NCI-H2107 (cell line): ENCODE measurements at places on chromosomes 2 and 18.
A peak's percentile ranks its signal among the peaks of the same experiment; 100 is the strongest.

GRCh38 chr2:128269063-128269989 lies 49.3 kb downstream of the HS6ST1 start:
- DNase-seq, result no peak

- DNase-seq, result no peak
Observed at GRCh38 chr2:65232636-65233035, 5.0 kb downstream of the ACTR2 start.

GRCh38 chr18:57845605-57846074 lies 42.5 kb upstream of the ATP8B1 start:
- DNase-seq, result no peak

DNA sequence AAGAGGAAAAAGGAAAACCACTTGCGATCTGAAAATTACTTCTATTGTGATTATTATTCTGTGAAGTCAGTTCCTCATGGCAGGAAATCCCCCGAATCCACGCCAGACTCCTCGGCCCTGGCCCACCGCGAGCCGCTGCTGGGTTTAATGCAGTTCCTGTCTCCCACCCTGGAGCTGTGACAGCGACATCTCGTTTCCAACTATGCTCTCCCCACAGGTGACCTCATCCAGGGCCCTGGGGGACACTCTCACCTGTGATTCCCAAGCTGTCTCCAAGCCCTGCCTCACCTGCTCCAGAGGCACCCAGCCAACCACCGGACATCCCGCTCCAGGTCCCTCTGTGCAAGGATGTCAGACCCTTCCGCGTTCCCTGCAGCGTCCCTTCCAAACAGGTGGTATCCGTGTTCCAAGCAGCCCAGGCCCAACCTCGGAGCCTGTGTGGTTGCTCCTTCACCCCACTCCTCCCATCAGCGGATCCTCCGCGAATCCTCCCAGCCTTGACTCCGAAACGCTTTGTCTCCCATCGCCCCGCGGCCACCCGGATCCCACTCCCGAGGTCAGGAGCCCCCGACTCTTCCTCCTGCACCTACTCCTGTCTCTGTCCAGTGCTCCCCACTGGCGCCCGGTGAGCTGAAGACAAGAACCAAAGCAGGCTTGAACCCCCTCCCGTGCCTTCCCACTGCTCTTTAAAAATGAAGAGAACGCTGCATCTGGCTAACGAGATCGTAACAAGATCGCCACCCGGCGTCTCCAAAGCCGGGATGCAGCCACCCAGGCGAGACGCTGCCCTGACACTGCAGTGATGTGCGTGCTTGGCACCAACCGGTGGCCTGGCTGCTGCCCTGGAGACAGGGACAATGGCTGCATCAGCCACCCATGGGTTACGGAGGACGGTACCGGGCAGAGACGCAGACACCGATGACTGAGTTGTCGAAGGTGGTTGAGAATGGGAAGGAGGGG lies 96.5 kb downstream of the NDUFA10 start:
- DNase-seq, result peak; percentile 70

- DNase-seq, result no peak
Observed at GRCh38 chr2:112682101-112682500, 36.4 kb downstream of the SLC20A1 start.

GRCh38 chr2:25981596-25982272 lies 563 bp downstream of the KIF3C start:
- DNase-seq, result no peak

- DNase-seq, result no peak
Observed at GRCh38 chr18:54679318-54680149, 88.5 kb downstream of the DYNAP start.

- peak; percentile 64 for DNase-seq
Observed at GRCh38 chr2:28958689-28959088, 22.4 kb upstream of the TOGARAM2 start.

DNA sequence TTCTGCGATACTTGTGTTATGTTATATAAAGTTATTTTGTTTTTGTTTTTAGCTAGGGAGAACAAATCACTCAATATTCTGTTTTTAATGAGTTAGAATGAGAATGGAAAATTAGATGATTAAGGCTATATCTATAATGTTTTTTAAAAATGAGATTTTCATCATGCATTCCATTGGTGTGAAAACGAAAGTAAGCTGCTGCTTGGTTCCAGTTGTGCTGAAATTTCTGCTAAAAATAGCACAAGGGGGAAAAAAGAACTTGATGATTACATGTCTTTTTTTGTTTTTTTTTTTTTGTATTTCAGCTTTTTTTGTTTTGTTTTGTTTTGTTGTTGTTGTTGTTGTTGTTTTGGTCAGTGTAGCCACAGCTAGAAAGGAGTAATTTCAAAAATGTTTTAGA lies 242.6 kb upstream of the KCNJ3 start:
- no peak for DNase-seq

DNA sequence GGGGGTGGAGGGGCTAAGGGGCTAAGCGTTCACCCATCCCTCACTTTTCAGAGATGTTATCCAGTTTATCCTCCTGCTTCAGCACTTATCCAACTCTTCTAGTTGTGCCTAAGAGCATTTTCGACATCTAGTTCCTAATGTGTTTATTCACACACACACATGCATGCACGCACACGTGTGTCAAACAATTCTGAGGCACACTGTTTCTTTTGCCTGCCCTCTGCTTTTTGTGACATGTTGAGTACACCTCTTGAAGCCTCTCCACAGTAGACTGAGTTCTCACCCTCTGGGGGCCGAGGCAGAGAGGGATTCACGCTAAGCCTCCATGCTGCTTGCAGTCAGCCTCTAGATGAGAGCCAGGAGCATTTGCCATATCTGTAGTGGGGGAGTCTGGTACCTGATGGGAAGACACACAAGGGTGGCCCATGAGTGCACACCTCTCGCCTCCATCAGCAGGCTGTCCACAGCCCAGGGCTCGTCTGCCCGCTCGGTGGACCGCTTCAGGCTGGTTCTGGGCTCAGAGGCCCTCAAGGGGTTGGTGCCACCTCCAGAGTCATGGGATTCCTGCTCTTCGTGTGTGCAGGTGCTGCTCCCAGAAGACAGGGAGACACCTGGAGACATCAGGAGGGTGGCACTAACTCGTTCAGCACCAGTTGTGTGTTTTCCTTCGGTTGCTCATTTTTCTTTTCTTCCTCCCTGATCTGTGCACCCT lies 11.9 kb downstream of the TWIST2 start:
- DNase-seq, result no peak

- no peak for DNase-seq
Observed at GRCh38 chr2:172909454-172909853, 166.2 kb upstream of the MAP3K20 start.

GRCh38 chr18:57950542-57950941 lies 93.5 kb upstream of the NEDD4L start:
- DNase-seq, result no peak

DNA sequence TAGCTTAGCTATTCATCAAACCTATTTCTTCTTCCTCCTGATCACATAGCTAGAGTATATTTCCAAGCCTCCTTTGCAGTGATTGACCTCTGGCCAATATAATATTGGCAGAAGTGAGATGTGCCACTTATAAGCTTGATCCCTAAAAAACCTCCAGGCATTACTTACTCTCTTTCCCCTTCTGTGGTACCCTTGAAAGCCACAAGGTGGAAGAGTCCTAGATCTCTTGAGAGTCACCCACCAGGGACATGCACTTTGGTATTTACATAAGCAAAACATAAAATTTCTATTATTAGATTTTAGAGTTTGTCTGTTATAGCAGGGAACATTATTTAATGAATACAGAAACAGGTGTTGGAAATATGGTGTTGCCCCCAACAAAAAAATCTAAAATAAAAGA lies 112.0 kb downstream of the EXOC6B start:
- DNase-seq, result no peak

- no peak for DNase-seq
Observed at GRCh38 chr2:196452758-196453157, 186.8 kb upstream of the CCDC150 start.

GRCh38 chr2:191818133-191818532 lies 28.8 kb downstream of the CAVIN2 start:
- no peak for DNase-seq

- no peak for DNase-seq
Observed at GRCh38 chr2:49105506-49105905, 48.8 kb downstream of the FSHR start.

- DNase-seq, result no peak
Observed at GRCh38 chr2:9748577-9748976, 94.7 kb upstream of the TAF1B start.

GRCh38 chr2:240988146-240988545 lies 10.3 kb upstream of the SNED1 start:
- DNase-seq, result no peak

DNA sequence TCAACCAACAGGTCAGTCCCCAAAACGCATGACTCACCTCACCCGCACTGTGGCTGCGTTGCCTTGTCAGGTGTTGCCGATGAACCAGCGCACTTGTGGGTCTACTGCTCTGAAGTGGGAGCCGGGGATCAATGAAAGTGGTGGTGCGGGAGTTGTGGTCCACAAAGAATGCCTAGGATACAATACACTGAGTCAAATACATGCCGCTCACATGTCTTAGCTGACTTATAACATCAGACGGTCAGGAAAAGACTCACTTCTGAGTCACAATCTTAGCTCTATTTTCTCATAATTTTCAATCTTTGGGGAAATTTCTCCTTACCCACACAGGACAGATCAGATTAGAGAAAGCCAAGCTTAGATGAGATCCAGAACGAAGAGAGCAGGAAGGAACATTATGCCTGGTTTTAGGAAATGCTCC lies 107.1 kb upstream of the STK17B start:
- DNase-seq, result no peak

DNA sequence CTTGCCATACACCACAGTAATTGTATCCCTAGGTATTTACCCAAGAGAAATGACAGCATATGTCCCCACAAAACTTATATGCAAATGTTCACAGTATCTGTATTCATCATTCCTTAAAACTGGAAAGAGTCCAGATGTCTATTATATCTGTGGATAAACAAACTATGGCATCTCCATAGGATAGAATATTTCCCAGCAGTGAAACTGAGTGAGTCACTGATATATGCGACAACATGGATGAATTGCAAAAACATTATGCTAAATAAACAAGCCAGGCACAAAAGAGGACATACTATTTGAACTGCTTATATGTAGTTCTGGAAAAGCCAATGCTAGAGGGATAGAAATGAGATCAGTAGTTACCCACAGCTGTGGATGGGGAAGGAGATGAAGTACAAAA lies 359.4 kb upstream of the DSEL start:
- DNase-seq, result no peak

GRCh38 chr2:39688181-39688580 lies 22.5 kb downstream of the TMEM178A start:
- DNase-seq, result no peak

DNA sequence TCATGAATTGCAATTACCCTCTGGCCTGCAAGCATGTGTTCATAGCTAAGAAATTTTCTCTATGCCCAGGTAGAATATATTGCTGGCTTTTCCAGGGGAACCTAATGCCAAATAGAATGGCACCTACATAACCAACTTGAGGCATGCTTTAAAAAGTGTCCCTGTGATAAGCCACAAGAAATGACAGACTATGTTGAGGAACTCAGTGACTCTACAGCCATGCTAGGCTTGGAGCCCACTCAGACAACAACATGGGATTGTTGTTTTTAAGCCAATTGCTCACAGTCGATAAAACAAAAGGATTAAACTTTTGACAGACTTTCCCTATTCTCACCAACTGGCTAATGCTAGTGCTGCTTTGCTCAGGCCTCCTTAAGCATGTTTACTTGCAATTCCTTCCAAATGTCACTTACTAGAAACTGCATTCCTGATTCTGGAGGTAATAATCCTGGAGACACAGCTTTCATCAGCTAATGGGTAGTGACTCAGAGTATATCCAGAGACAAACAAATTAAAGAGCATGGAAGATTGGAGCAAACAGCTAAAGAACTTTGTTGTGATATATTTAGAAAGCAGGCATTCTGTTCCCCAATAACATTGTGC lies 249.0 kb downstream of the SLC8A1 start:
- no peak for DNase-seq

DNA sequence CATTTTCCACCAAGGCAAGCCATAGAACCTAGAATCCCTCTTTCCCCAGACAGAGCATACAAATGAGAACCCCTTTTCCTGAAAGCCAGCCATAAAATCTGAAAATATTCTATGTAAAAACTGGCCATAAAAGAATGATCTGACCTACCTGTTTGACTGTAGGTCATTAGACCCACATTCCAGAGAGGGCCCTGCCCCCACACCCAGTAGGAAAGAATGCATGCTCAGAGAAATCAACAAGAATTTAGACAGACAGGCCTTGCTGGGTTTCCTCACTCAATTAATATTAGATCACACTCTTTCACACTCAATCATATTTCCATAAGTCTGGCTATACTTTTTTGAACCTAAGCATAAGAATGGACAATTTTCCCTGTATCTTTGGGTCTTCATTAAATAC lies 929.5 kb downstream of the ERBB4 start:
- DNase-seq, result no peak

DNA sequence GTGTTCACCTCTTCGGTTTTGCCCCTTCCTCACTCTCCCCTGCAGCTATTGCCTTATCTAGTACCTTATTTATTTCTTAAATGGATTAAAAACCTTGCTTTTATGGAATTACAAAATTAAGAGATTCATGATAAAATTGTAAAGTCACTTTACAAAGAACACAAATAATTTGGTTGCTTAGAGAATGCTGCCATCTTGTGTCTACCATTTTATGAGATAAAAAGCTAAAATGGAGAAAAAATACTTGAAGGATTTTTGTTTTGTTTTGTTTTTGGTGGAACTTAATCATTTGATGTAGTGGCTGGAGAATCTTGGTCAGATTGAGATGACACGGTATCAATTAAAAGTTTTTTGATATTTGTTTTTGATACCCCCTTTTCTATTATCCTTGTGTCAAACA lies 69.6 kb downstream of the R3HDM1 start:
- DNase-seq, result no peak

DNA sequence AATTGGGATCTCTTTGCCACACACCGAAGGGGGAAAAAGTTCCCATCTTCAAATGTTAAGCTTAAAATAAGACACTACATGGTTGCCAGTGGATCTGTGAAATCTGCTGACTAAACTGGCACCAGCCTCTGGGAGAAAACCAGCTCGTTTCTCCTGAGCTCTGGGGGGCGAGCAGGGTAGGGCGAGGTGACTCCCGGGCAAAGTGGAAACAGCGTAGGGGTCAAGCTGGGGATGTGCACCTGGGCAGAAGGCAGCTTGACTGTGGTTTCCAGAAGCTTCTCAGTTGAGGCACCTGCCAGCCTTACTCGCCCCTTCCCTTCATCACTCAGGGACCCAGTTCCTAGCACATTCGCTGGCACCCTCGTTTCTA lies 62.8 kb downstream of the SFXN5 start:
- DNase-seq, result no peak
